MCF 10A (cell line): ENCODE measurements at places on chromosomes 7 and 10. TPM values are rescaled to one million over a fixed set of nuclear protein-coding genes. Genes with fewer than 3 reads are reported as not detected.

- H3K36me3 ChIP-seq, result no peaks in the 10 kb centered on the region
- H3K4me3 ChIP-seq, result no peak overlapping the region
- no peak overlapping the region for H3K27ac ChIP-seq
- DNase-seq, result no peak
- H3K27me3 ChIP-seq, result no peaks in the 10 kb centered on the region
Measured at GRCh38 chr10:122326385-122326784, 48.1 kb upstream of the PLEKHA1 start.

- no peaks in the 10 kb centered on the region for H3K4me1 ChIP-seq
- no peak overlapping the region for H3K4me3 ChIP-seq
- H3K27me3 ChIP-seq, result no peaks in the 10 kb centered on the region
- no peak for DNase-seq
- H3K27ac ChIP-seq, result no peak overlapping the region
- H3K36me3 ChIP-seq, result no peaks in the 10 kb centered on the region
Measured at GRCh38 chr10:126179637-126180036, 208.6 kb downstream of the ADAM12 start.

Gene ASB15
- total RNA-seq, result not detected in 2 replicates

- peaks cover 20% of the 10 kb centered on the region for H3K4me1 ChIP-seq
- no peak overlapping the region for H3K4me3 ChIP-seq
- H3K27ac ChIP-seq, result no peak overlapping the region
- no peaks in the 10 kb centered on the region for H3K27me3 ChIP-seq
- H3K36me3 ChIP-seq, result peaks cover 22% of the 10 kb centered on the region
Measured at GRCh38 chr10:29713450-29713849, 78.7 kb upstream of the SVIL start.

GRCh38 chr7:44068054-44068453, 2.7 kb upstream of the PGAM2 start:
- H3K4me1 ChIP-seq, result peaks cover 29% of the 10 kb centered on the region
- no peak for DNase-seq
- no peak overlapping the region for H3K4me3 ChIP-seq
- no peaks in the 10 kb centered on the region for H3K27me3 ChIP-seq
- H3K36me3 ChIP-seq, result peaks cover 48% of the 10 kb centered on the region

- H3K4me3 ChIP-seq, result no peak overlapping the region
- no peaks in the 10 kb centered on the region for H3K27me3 ChIP-seq
- H3K4me1 ChIP-seq, result no peaks in the 10 kb centered on the region
- DNase-seq, result no peak
- H3K27ac ChIP-seq, result no peak overlapping the region
Measured at GRCh38 chr7:36615852-36616540, 108.3 kb downstream of the AOAH start.

DNA sequence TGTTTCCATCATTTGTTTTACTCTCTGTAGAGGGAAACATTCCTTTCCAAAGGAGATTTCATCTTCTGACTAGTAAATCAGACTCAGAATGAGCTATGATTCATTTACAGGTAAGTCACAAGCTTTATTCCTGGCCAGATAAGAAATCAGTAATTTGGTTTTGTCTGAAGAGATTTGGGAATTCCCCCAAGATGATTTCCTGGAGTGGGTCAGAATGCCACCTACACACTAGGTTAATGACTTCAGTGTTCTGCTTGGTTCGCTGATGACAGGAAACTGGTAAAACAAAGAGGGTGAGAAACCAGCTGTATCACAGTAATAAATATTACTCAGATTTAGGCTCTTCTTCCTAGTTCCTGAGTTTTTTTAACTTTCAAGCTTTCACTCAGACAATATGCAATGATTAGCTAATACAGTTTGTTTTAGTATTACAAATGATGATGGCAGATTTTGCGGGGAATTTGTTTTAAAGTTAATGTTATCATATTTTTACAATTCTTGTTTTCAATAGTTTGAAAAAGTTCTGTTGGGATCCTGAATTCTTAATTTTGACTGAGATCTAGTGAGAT, 8.3 kb upstream of the ASZ1 start:
- no peak overlapping the region for H3K4me3 ChIP-seq
- H3K27me3 ChIP-seq, result peaks cover 96% of the 10 kb centered on the region
- H3K36me3 ChIP-seq, result no peaks in the 10 kb centered on the region

Gene IFIT1B
- total RNA-seq, result not detected in 2 replicates

- H3K4me1 ChIP-seq, result peaks cover 6% of the 10 kb centered on the region
- H3K27ac ChIP-seq, result no peak overlapping the region
- H3K27me3 ChIP-seq, result peaks cover 87% of the 10 kb centered on the region
- no peak for DNase-seq
- H3K36me3 ChIP-seq, result no peaks in the 10 kb centered on the region
- H3K4me3 ChIP-seq, result no peak overlapping the region
Measured at GRCh38 chr7:79455173-79455790, 1.8 kb upstream of the MAGI2 start.

DNA sequence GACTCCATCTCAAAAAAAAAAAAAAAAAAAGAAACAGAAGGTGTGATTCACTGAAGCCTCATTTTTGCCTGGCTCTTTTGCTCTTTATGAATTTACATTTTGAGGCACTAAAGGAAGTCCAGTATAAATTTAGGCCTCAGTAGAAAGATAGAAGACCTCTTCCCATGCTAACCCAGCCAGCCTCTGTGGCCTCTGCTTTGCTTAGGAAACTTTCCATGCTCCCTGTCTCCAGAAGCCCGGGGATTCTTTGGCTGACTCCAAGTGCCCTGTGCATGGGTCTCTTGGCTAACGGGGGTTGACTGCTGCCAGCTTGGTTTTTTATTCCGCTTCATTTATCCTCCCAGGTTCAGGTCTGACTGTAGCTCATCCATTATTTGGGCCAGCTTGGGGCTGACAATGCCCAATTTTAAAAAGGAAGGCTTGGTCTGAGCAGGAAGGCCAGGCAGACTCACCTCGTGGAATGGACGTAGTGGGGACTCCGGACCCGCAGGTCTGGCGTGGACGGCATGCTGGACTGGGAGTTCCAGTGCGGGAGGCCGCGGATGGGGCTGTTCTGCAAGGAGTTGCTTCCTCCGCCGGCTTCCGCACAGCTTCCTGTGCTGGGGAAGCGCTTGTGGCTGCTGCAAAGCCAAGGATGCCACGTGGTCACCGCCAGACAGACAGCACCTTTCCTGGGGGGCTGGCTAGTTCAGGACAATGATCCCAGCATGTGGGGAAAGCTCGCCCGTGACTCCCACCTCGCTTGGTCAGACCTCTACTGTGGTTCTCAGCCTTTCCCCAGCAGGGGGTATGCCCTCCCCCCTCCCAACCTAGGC, 72.3 kb downstream of the PRPF18 start:
- no peak overlapping the region for H3K27ac ChIP-seq
- H3K4me1 ChIP-seq, result peaks cover 17% of the 10 kb centered on the region
- H3K27me3 ChIP-seq, result no peaks in the 10 kb centered on the region
- H3K36me3 ChIP-seq, result peaks cover 5% of the 10 kb centered on the region

GRCh38 chr10:78739444-78740053, 329.2 kb upstream of the ZMIZ1 start:
- no peak for DNase-seq
- H3K4me3 ChIP-seq, result no peak overlapping the region
- peaks cover 12% of the 10 kb centered on the region for H3K4me1 ChIP-seq
- no peak overlapping the region for H3K27ac ChIP-seq
- H3K27me3 ChIP-seq, result peaks cover 54% of the 10 kb centered on the region
- H3K36me3 ChIP-seq, result no peaks in the 10 kb centered on the region

Gene PIK3CG
- not detected in 2 replicates for total RNA-seq

GRCh38 chr7:2782565-2782964, 61.5 kb downstream of the GNA12 start:
- peak overlapping the region; percentile 81 for H3K27ac ChIP-seq
- DNase-seq, result no peak
- peaks cover 6% of the 10 kb centered on the region for H3K4me1 ChIP-seq
- H3K27me3 ChIP-seq, result no peaks in the 10 kb centered on the region
- H3K4me3 ChIP-seq, result no peak overlapping the region
- H3K36me3 ChIP-seq, result no peaks in the 10 kb centered on the region

Gene POLR2J3
- total RNA-seq, result 34.1 and 45.7 TPM in 2 replicates

GRCh38 chr10:100586959-100587358, 51.2 kb downstream of the HIF1AN start:
- no peaks in the 10 kb centered on the region for H3K4me1 ChIP-seq
- peaks cover 83% of the 10 kb centered on the region for H3K27me3 ChIP-seq
- no peak for DNase-seq

GRCh38 chr7:36880108-36880507, 155.8 kb upstream of the AOAH start:
- H3K4me1 ChIP-seq, result peaks cover 9% of the 10 kb centered on the region
- H3K36me3 ChIP-seq, result no peaks in the 10 kb centered on the region
- H3K4me3 ChIP-seq, result no peak overlapping the region
- H3K27ac ChIP-seq, result no peak overlapping the region
- no peaks in the 10 kb centered on the region for H3K27me3 ChIP-seq
- DNase-seq, result no peak

Gene PNLIPRP1
- total RNA-seq, result not detected in 2 replicates

Gene SPDYE2
- 0.22 TPM in 1 of 2 replicates, not detected in the other for total RNA-seq

GRCh38 chr7:115816318-115816974, 214.1 kb downstream of the TFEC start:
- H3K36me3 ChIP-seq, result no peaks in the 10 kb centered on the region
- no peak overlapping the region for H3K4me3 ChIP-seq
- H3K4me1 ChIP-seq, result no peaks in the 10 kb centered on the region
- DNase-seq, result no peak
- H3K27me3 ChIP-seq, result peaks cover 86% of the 10 kb centered on the region
- H3K27ac ChIP-seq, result no peak overlapping the region

Gene HOXA7
- 0.29 and 0.44 TPM in 2 replicates for total RNA-seq

- no peak overlapping the region for H3K4me3 ChIP-seq
- peaks cover 14% of the 10 kb centered on the region for H3K4me1 ChIP-seq
- H3K36me3 ChIP-seq, result no peaks in the 10 kb centered on the region
- peak; percentile 79 for DNase-seq
Measured at GRCh38 chr7:28768577-28769147, 189.5 kb downstream of the TRIL start.

- no peaks in the 10 kb centered on the region for H3K36me3 ChIP-seq
- H3K27ac ChIP-seq, result no peak overlapping the region
- DNase-seq, result no peak
Measured at GRCh38 chr10:27252267-27253000, 11.8 kb upstream of the ACBD5 start.

DNA sequence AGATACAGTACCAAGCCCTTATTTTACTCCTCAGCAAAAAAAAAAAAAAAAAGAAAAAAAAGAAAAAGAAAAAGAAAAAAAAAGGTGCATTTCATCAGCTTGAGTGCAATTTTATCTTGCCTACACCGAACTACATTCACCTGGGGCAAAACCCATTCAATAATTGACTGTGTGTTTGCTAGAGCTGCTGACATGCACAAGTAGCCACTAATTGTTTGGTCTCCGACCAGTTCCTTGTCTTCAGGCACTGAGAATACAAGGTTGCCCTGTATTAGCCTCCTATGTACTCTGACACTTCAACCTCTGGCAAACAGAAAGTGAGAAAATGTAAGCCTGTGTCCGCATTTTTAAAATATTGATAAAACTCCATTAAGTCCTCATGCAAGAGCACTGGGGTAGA, 1579.4 kb upstream of the LRRTM3 start:
- no peak for DNase-seq
- H3K4me1 ChIP-seq, result peaks cover 2% of the 10 kb centered on the region
- no peaks in the 10 kb centered on the region for H3K27me3 ChIP-seq
- H3K4me3 ChIP-seq, result no peak overlapping the region
- no peak overlapping the region for H3K27ac ChIP-seq

Gene ARHGEF35
- 0.93 TPM in 1 of 2 replicates, not detected in the other for total RNA-seq

Gene COL1A2
- not detected in 2 replicates for total RNA-seq

DNA sequence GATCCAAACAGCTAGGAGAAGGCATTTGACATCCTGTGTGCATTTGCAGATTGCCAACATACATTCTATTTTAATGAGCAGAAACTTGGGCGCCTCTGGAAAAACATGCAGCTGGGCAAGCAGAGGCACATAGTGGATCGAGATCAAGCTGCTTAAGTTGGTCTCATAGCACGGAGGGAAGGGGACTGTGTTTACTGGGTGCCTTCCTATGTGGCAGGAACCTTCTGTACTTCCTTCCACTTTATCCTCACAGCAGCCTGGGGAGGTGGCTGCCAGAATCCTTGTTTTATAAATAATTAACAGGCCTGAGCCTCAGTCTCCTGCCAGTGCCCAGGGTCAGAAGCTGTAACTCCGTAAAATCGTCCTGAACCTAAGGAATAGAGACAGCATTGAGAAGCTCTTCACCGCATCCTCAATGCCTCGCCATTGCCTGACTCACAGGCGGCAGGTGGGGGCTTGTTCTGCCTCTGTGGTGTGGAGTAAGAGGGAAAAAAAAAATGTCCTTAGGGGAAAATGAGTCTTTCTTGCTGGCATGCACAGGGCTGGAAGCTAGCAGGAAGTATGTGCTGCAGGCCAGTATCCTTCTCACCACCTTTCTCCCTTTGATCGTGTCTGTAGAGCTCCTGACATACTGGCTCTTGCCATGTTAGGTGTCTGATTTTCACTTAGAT, 6.2 kb downstream of the VWA2 start:
- peak; percentile 88 for DNase-seq
- no peaks in the 10 kb centered on the region for H3K36me3 ChIP-seq
- peaks cover 31% of the 10 kb centered on the region for H3K4me1 ChIP-seq
- peak overlapping the region; percentile 24 for H3K27ac ChIP-seq
- no peaks in the 10 kb centered on the region for H3K27me3 ChIP-seq
- H3K4me3 ChIP-seq, result peak overlapping the region; percentile 53

Gene IL6
- 13.8 and 22.0 TPM in 2 replicates for total RNA-seq

GRCh38 chr7:46682836-46683624, 762.0 kb upstream of the IGFBP3 start:
- H3K36me3 ChIP-seq, result no peaks in the 10 kb centered on the region
- H3K27me3 ChIP-seq, result no peaks in the 10 kb centered on the region
- no peak overlapping the region for H3K4me3 ChIP-seq
- peaks cover 21% of the 10 kb centered on the region for H3K4me1 ChIP-seq

- no peak for DNase-seq
- H3K4me3 ChIP-seq, result no peak overlapping the region
- peaks cover 10% of the 10 kb centered on the region for H3K36me3 ChIP-seq
- H3K4me1 ChIP-seq, result peaks cover 11% of the 10 kb centered on the region
- no peaks in the 10 kb centered on the region for H3K27me3 ChIP-seq
Measured at GRCh38 chr10:43411536-43411935, 2.5 kb upstream of the HNRNPF start.

Gene VPS41
- 31.4 and 45.1 TPM in 2 replicates for total RNA-seq

DNA sequence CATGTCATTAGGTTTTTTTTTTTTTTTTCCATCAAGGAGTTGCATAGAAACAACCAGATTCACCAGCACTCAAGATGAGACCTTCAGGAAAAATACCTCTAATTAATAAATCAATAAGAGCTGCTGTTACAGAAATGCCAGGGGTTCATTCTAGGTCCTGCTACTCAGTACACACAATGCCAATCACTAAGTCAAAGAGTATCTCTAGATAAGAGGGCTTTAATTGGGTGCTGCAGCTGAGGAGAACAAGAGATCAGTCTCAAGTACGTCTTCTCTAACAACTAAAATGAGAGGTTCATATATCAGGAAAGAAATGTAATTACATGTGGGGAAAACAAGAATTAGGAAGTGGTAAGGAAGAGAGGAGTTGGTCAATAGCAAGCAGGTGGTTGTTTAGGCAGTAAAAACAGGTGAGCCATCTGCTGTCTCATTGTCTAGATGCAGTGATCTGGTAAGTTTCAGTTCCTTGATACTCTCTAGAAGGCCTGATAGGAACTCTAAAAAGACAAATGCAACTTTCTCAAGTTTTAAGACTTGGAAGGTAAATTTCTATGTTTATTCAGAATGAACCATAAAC, 272.9 kb upstream of the ZWINT start:
- H3K4me1 ChIP-seq, result no peaks in the 10 kb centered on the region
- no peak overlapping the region for H3K27ac ChIP-seq
- H3K4me3 ChIP-seq, result no peak overlapping the region
- H3K36me3 ChIP-seq, result no peaks in the 10 kb centered on the region
- H3K27me3 ChIP-seq, result no peaks in the 10 kb centered on the region
- no peak for DNase-seq
